Activated naive CD4-positive, alpha-beta T cell treated with anti-CD3 and anti-CD28 coated beads for 36 hours (primary cell): ENCODE measurements at places on chromosomes 12 and 14. TPM values are rescaled to one million over a fixed set of nuclear protein-coding genes. Genes with fewer than 3 reads are reported as not detected.

GRCh38 chr14:77985211-77985615, 185.0 kb upstream of the NRXN3 start:
- no peak overlapping the region for H3K4me3 ChIP-seq
- peaks cover 13% of the 10 kb centered on the region for H3K27me3 ChIP-seq

DNA sequence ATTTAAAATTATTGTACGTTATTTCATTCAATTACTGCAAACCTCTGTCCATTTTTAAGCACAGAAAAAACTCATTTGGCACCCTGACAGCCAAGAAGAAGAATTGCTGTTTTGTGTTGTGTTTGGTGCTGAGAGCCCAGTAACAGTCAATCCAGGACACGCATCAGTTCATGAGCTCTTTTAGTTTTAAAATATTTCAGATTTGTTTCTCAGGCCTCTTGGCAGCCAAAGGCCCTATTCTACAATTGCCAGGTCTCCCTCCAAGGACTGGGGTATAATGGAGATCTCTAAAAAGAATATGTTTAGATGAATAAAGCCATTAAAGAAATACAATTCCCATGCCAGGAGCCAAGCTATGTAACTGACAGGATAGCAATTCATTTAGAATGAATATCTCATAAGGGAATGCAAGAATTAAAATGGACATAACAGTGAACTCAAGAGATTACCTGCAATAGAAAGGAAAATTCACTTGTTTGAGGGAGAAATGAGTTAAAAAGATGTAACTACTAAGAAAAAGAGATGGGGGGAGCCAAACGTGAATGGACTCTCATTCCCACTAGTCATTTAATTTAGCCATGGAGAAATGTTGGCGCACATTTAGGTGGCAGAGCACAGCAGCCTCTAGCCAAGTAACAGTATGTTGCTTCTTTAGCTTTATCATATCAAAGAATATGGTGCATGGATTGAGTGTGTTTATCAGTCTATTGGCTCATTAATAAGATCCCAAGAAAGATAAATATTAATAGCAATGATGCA, 140.6 kb upstream of the PELI2 start:
- no peak for DNase-seq
- no peak overlapping the region for H3K27ac ChIP-seq
- peaks cover 2% of the 10 kb centered on the region for H3K27me3 ChIP-seq
- no peaks in the 10 kb centered on the region for H3K36me3 ChIP-seq
- peaks cover 9% of the 10 kb centered on the region for H3K4me1 ChIP-seq
- no peak overlapping the region for H3K4me3 ChIP-seq

DNA sequence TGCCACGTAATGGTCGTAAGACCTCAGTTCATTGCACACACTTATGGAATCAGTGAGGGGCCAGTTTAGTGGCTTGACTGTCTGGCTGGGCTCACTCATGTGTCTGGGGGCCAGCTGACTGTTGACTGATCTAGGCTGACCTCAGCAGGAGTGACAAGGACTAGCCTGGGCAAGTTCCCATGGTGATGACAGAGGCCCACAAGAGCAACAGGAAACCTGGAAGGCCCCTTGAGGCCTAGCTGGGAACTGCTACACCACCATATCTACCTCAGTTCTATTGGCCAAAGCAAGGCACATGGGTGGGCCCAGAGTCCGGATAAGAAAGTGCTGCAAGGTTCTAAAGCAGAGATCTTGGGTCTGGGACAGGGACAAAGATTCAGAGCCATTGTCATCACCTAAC, 21.3 kb upstream of the RFLNA start:
- H3K4me3 ChIP-seq, result no peak overlapping the region

- no peak for DNase-seq
- no peaks in the 10 kb centered on the region for H3K36me3 ChIP-seq
- H3K4me1 ChIP-seq, result peaks cover 13% of the 10 kb centered on the region
- no peak overlapping the region for H3K4me3 ChIP-seq
- H3K27me3 ChIP-seq, result peaks cover 2% of the 10 kb centered on the region
- H3K27ac ChIP-seq, result no peak overlapping the region
These were observed 2.8 kb upstream of the CDKL1 start for GRCh38 chr14:50399251-50400032.

GRCh38 chr14:88682495-88683114, 110.1 kb downstream of the EML5 start:
- no peak overlapping the region for H3K4me3 ChIP-seq
- H3K27me3 ChIP-seq, result no peaks in the 10 kb centered on the region
- no peak overlapping the region for H3K27ac ChIP-seq
- no peak for DNase-seq

DNA sequence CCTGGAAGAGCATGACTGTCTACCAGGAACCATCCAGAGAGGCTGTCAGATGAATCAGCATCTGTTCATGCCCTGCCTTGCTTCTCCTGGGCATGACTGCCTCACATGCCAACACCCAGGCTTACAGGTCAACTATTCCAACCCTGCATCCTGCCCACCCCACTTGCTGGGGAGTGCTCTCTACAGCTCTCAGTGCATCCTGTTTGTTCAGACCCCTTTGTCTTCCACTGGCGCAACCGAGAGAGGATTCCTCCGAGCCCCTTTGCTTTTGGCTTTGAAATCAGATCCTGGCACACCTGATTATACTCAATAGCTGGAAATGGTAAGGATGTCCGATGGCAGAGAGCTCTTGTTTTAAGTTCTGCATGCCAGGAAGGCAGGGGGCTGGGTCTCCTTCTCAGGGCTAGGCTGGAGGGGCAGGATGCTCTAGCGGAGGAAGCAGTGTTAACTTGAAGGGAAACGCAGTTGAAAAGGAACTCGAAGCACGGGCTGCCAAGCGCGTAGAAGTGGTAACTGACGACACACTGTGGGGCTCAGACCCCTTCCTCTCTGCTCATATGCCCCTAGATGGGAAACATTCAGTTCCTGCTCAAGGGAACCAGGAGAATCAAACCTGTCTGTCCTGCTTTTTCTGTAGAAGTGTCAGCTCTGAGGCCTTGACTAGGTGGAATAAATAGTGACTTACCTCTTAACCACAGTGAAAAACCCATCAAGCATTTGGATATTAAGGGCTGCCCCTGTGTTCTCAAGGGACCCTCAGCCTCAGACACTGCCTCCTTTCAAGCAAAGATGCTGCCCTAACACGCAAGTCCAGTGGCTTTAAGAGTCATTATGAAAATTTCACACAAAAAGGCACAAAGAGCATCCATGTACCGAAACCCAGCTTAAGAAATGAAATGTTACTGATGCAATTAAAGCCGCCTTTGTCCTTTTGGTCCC, 297.5 kb downstream of the ZFP36L1 start:
- H3K27me3 ChIP-seq, result no peaks in the 10 kb centered on the region
- peaks cover 25% of the 10 kb centered on the region for H3K4me1 ChIP-seq
- no peaks in the 10 kb centered on the region for H3K36me3 ChIP-seq
- H3K4me3 ChIP-seq, result no peak overlapping the region
- DNase-seq, result peak; percentile 35
- H3K27ac ChIP-seq, result no peak overlapping the region

GRCh38 chr12:7016958-7017571, 1.2 kb downstream of the LPCAT3 start:
- H3K4me3 ChIP-seq, result peak overlapping the region; percentile 94
- H3K4me1 ChIP-seq, result peaks cover 38% of the 10 kb centered on the region
- DNase-seq, result no peak
- no peaks in the 10 kb centered on the region for H3K27me3 ChIP-seq
- peaks cover 5% of the 10 kb centered on the region for H3K36me3 ChIP-seq

- H3K27ac ChIP-seq, result no peak overlapping the region
- peaks cover 2% of the 10 kb centered on the region for H3K27me3 ChIP-seq
- DNase-seq, result no peak
- H3K4me1 ChIP-seq, result peaks cover 17% of the 10 kb centered on the region
- no peaks in the 10 kb centered on the region for H3K36me3 ChIP-seq
- H3K4me3 ChIP-seq, result no peak overlapping the region
These were observed 156.0 kb downstream of the TMTC3 start for GRCh38 chr12:88298014-88298682.

DNA sequence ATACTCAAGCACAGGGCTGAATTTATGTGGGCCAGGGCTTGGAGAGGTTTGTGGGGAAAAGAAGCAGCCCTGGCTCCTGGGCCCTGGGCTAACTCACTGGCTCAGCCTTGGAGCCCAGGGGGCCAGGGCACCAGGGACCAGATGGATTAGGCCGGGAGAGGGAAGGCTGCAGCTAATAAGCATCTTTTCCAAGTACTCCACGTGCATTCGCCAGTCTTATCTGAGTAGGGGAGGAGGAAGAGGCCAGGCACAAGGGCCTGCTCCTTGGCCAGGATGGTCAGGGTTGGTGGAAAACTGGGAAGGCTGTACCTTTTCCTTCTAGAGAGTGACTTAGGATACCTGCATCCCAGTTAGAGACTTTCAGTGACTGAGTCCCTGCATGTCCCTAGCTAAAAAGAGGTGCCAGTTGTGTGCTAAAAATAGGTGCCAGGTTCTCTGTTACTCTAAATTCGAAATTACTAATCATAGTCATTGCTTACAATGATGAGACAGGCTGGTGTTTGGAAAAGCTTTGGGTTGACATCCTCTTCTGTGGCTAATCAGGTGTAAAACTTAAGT, 1.3 kb downstream of the GLRX5 start:
- H3K27me3 ChIP-seq, result no peaks in the 10 kb centered on the region
- no peak overlapping the region for H3K27ac ChIP-seq
- H3K36me3 ChIP-seq, result peaks cover 19% of the 10 kb centered on the region
- DNase-seq, result no peak

- H3K4me1 ChIP-seq, result no peaks in the 10 kb centered on the region
- no peak overlapping the region for H3K4me3 ChIP-seq
- no peak overlapping the region for H3K27ac ChIP-seq
- no peak for DNase-seq
- no peaks in the 10 kb centered on the region for H3K27me3 ChIP-seq
- no peaks in the 10 kb centered on the region for H3K36me3 ChIP-seq
These were observed 161.2 kb downstream of the RERGL start for GRCh38 chr12:17928708-17929366.

DNA sequence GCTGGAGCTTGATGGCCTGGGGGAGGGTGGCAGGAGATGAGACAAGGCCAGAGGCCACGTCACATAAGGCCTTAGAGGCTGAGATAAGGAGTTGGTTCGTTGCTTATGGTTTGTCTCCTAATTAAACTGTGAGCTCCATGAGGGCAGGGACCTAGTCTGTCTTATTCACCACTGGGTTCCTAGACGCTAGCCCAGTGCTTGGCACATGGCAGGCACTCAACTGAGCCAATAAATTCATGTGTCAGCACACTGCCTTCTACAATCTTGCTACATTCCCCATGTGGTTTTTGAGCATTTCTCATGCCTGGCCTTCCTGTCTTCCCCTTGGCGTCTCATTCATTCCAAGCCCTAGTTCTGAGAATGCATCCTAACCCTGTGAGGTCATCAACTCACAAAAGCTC, 92.5 kb upstream of the MED13L start:
- no peak for DNase-seq
- no peaks in the 10 kb centered on the region for H3K27me3 ChIP-seq
- H3K27ac ChIP-seq, result no peak overlapping the region
- no peak overlapping the region for H3K4me3 ChIP-seq
- no peaks in the 10 kb centered on the region for H3K36me3 ChIP-seq

DNA sequence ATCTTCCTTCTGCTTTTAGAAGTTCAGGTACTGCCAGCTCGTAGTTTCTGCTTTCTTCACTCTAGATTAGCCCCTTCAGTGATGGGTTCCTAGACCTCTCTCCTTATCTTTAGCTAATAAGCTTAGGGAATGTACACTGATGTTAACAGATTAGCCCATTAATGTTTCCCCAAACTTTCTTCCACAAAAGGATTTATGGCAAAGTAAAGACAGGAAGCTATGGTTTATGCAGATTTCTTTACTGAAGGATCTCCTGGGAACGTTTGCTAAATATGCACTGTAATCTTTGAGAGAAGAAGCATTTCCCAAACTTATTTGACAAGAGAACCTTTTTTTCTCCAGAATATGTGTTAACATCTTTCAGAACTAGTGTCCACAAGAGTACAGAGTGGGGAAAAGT, 4.2 kb downstream of the SOCS4 start:
- H3K4me3 ChIP-seq, result no peak overlapping the region
- no peak for DNase-seq
- H3K4me1 ChIP-seq, result peaks cover 31% of the 10 kb centered on the region
- H3K36me3 ChIP-seq, result peaks cover 21% of the 10 kb centered on the region
- no peak overlapping the region for H3K27ac ChIP-seq

- DNase-seq, result no peak
- H3K4me3 ChIP-seq, result no peak overlapping the region
- H3K27ac ChIP-seq, result no peak overlapping the region
- no peaks in the 10 kb centered on the region for H3K36me3 ChIP-seq
- H3K27me3 ChIP-seq, result peaks cover 12% of the 10 kb centered on the region
These were observed 924.5 kb downstream of the AACS start for GRCh38 chr12:125989696-125990095.

DNA sequence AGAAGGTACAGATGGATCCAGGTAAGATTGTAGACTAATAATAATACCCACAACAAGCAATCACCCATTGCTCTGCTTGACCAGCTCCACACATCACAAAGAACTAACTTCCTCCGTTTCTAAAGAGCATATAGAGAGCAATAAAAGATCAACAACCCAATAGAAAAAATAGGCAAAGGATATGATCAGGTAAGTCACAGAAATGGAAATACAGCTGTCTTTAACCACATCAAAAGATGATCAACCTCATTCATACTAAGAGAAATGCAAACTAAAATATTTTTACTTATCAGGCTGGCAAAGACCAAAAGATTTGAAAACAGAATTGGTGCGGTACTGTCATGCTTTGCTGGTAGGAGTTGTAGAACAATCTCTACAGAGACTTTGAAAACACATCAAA, 8.9 kb downstream of the C2CD5 start:
- DNase-seq, result no peak
- H3K36me3 ChIP-seq, result peaks cover 37% of the 10 kb centered on the region
- H3K27me3 ChIP-seq, result no peaks in the 10 kb centered on the region
- peaks cover 38% of the 10 kb centered on the region for H3K4me1 ChIP-seq
- no peak overlapping the region for H3K4me3 ChIP-seq

- DNase-seq, result no peak
- no peak overlapping the region for H3K27ac ChIP-seq
- H3K27me3 ChIP-seq, result no peaks in the 10 kb centered on the region
- H3K4me1 ChIP-seq, result no peaks in the 10 kb centered on the region
- no peak overlapping the region for H3K4me3 ChIP-seq
These were observed 276.2 kb upstream of the RTL1 start for GRCh38 chr14:101179691-101180211.

GRCh38 chr12:127388985-127389384, 878.0 kb upstream of the TMEM132C start:
- H3K36me3 ChIP-seq, result no peaks in the 10 kb centered on the region
- H3K4me1 ChIP-seq, result no peaks in the 10 kb centered on the region
- no peak overlapping the region for H3K27ac ChIP-seq
- peaks cover 5% of the 10 kb centered on the region for H3K27me3 ChIP-seq
- no peak overlapping the region for H3K4me3 ChIP-seq

- peaks cover 16% of the 10 kb centered on the region for H3K27me3 ChIP-seq
- H3K27ac ChIP-seq, result no peak overlapping the region
- no peaks in the 10 kb centered on the region for H3K36me3 ChIP-seq
- H3K4me3 ChIP-seq, result no peak overlapping the region
- no peaks in the 10 kb centered on the region for H3K4me1 ChIP-seq
These were observed 29.6 kb upstream of the NTF3 start for GRCh38 chr12:5402009-5402935.

PIWIL1 gene
- not detected for total RNA-seq

TESPA1 gene
- total RNA-seq, result 43.9 TPM

REP15 gene
- 0.19 TPM for total RNA-seq

HNF1A gene
- not detected for total RNA-seq

KRT72 gene
- total RNA-seq, result 2.3 TPM

ZBTB42 gene
- 1.3 TPM for total RNA-seq

TEAD4 gene
- 4.5 TPM for total RNA-seq
